ENCODE measurements at places on chromosomes 2 and 18. TPM values are rescaled to one million over a fixed set of nuclear protein-coding genes. Genes with fewer than 3 reads are reported as not detected.

DNA sequence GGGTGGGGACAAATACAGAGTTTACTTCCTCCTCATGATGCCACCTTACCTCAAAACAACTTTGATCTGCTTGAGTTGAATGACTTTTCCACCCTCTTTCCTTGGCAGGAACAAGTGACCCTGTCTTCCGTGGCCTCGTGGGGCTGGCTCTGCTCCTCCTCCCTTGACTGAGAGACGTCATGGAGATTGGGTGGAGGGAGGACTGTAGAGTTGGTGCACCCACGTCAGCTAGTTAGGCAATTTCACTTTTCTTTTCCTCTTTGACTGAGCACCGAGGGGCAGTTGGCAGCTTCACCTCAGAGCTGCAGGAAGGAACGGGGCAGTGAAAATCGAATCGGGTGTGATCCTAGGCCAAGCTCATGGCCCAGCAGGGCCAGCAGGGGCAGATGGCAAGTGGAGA, at the start of gene SP140:
Gene SP140, plus strand, starts transcription at position 251 of the 400 bp plus-strand sequence. Its CDS starts 109 bp downstream, at position 360.
- DNase-seq: peak; percentile 93

GRCh38 chr2:1488851-1489250, 75.6 kb downstream of the TPO start:
- DNase-seq: no peak

TFCP2L1 gene
- 0.85 TPM for total RNA-seq

GRCh38 chr18:62458868-62459716, 63.7 kb upstream of the ZCCHC2 start:
- no peak for DNase-seq

Data from natural killer cell (primary cell).